AG09319 (cell line): ENCODE measurements at places on chromosomes 2 and 18.

DNA sequence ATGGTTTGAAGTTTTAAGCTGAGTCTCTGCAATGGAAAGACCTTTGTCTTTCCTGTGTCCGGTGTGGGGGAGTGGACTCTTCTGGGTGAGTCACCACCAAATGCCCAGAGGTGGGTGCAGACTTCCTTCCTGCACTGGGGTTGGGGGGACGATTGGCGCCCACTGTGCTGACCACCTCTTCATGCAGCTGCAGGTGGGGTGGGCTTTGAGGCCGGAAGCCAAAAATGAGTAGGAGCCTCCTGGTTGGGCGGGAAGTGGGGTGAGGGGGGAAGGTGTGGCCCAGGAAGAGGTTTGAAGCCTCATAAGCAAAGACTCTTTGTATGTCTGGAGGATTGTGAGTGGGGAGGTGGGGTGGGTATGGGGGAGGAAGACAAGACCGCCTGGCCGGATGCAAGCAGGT lies 27.6 kb downstream of the PAX8 start:
- no peak for DNase-seq

GRCh38 chr2:122875091-122875865 lies 1119.8 kb downstream of the TSN start:
- no peak for DNase-seq

DNA sequence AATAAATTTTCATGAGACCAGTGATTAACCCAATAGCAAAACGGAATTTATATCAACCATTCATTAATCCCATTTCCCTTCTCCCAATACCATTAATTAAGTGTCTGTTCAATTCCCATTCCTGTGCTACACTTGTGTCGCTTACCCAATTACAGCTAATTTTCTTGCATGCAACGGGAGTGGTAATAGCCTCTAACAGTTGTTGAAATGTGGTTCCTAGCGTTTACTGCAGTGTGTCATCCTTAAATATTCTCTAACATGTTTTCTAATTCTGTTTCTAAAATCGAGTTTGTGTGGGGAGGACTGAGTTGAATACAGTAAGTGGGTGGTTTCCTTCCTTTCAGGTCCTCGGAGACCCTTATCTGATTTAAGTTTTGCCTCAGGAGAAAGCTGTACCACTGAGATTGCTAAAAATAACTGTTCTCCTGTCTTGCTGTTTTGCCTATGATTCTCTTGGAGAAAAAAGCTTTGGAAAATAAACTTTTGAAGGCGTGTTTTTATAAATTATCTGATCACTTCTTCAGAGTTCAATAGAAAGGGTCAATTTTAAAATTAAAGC lies 59.3 kb upstream of the LRRTM1 start:
- no peak for DNase-seq

DNA sequence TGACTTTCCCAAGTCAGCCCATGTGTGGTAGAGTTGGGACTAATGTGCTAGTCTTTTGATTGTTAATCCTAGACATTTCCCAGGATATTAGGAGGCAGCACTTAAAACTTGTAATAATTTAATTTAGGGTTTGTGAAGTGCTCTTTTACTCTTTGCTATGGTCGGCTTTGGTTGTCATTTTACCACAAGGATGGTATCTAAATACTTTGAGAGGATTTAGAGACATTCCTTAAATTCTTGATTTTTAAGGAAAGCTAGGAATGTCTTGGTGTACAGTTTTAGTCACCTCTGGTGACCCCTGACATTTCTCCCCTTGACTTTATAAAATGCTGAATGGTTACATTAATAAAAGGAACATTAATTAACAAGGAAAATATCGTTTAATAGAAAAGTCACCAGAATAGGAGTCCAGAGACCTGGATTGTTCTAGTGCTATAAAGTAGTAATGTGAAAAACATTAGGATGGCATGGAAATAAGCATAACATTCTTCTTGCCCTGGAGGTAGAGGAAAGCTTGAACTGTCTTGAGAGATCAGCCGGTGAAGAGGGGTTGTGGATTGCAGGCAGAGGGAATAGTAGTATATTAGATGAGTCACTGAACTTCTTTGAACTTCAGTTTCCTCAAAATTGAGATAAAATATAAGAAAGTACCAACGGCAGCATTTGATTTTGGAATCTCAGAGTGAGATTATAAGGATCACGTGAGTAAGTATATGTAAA lies 209.2 kb downstream of the MCFD2 start:
- DNase-seq, result no peak

DNA sequence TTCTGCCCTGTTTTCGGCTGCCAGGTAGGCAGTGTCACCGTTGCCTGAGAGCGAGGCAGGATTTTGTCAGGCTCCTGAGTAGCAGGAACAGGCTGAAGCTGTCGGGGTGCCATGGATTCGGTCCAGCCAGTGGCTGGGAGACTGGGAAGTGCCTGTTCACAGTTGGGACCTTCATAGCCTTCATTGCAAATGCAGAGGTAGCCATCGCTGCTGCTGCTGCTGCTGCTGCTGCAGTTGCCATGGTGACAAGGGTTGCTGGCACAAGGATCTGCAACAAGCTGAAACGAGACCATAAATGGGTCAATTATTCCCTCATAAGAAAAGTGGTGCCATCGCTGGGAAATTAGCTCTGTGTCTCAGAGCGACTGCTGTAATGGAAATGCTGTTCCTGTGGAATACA lies 122.7 kb downstream of the DNER start:
- no peak for DNase-seq

DNA sequence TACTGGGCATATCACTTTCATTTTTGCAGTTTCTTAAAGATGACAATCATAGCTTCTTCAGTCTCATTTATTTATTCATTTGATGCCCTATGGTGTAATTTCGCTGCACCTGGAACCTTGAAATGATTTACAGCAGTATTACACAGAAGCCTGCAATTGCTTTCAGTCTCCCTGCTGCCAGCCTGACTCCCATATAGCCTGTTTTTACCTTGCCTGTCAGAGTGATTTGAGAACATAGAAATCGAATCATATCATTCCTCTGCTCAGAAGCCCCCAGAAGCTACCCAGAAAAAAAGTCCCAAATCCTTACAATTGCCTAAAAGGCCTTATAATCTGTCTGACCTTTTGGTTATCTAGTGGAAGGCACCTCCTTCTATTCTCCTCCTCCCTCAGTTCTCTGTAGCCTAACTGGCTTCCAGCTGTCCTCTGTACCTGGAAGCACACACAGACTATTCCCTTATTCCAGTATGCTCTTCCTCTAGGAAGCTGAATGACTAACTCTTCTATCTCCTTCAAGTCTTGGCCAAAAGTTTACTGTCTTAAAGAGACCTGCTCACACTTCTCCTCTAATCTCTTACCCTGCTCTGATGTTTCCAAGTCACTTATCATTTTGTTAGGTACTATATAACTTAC lies 12.6 kb downstream of the SCN3A start:
- DNase-seq, result no peak

DNA sequence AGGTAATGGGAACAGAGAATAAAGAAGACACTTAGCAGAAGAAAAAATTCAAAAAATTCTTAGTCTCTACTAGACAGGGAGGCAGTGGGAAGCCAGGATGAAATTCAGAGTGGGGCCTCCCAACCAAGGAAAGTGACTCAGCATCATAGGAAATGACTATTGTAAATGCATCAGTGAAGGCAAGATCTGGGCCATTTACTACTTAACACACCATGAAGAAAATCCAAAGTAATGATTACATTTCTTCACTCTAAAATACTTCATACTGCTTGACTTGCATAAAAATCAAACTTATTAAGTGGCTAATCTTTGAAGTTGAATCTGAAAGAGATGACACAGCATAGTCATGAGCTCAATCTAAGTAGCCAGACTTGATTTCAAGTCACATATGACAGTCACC lies 405.8 kb upstream of the SLC39A10 start:
- no peak for DNase-seq

DNA sequence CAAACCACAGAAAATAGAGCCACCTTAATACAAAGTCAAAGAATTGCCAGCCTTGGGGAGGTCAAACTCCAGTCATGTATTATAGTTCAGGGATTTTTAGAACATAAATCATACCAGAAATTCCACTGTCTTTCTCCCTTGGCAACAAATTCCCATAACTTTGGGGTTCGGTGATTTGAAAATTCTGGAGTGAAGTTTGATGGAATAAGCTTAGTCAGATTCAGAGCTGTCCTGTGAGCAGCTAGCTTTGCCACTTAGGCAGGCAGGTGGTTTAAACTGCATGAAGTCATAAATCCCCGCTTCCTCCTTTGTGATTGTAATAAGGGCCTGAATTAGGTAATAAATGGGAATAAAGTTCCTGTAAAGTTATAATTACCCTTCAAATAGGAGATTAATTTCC lies 457.0 kb upstream of the HNMT start:
- no peak for DNase-seq

GRCh38 chr2:12534646-12535263 lies 182.0 kb upstream of the TRIB2 start:
- peak; percentile 84 for DNase-seq

- peak; percentile 45 for DNase-seq
Observed at GRCh38 chr18:44683556-44683955, 2.9 kb downstream of the SETBP1 start.

GRCh38 chr2:226115102-226115831 lies 684.4 kb downstream of the IRS1 start:
- DNase-seq, result peak; percentile 85

DNA sequence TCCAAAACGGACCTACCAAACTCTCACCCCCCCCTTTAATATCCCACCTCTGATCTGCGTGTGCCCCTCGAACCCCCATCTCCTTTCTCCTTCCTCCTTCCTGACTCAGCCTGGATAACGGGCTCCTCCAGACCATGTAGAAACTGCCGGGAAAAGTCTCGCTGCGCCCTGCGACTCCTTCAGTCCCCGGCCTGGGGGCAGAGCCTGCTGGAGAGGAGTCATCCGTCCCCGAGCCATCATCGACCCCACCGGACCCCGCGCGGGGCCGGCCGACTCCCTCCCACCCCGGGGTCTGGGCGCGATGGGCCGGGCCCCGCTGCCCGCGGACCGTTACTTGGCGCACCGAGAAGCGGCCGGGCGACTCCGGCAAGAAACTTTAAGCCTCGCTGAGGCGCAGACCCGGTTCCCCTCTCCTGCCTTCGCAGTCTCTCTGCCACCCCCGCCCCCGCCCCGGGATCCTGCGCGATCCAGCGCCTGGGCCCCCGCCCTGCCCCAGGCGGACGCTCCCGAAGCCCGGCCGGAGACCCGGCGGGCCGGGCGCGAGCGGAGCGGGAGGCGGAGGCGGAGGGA lies 3.4 kb downstream of the ZEB2 start:
- no peak for DNase-seq

- DNase-seq, result no peak
Observed at GRCh38 chr2:175080479-175080878, 75.3 kb upstream of the CHN1 start.

- DNase-seq, result no peak
Observed at GRCh38 chr18:30106356-30106755, 936.2 kb downstream of the DSC3 start.

GRCh38 chr2:239084007-239084406 lies 236.1 kb downstream of the TWIST2 start:
- no peak for DNase-seq

DNA sequence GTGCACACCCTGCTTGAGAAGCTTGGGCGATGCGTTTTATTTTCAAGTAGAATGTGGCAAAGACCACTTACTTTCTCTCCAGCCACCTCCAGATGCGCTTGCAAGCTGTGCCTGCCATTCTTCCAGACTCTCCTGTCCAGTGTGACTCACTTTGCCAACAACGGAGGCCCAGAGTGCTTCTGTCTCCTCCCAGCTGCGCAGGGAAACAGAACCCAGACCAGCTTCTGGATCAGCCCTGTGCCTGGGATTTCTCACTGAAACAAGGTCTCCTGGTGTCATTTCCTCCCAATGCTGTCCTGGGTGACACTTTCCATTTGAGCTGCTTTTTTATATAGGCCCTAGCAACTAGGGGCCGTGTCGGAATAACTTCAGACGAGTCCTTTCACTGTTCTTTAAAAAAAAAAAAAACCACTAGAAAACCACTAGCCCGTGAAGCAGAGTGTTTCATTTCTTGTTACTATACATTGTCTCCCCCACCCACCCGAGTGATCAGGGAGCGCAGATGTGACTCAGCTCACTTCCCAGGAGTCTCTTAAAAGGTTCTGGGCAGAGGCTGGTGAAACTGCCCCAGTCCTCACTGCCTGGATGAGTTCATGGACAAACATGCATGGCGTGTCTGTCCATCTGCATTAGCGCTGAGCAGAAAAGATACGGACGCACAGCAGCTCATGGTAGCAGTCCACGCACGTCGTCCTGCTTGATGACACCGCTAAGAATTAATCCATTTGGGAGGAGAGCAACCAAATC lies 25.3 kb upstream of the RPL31 start:
- no peak for DNase-seq

DNA sequence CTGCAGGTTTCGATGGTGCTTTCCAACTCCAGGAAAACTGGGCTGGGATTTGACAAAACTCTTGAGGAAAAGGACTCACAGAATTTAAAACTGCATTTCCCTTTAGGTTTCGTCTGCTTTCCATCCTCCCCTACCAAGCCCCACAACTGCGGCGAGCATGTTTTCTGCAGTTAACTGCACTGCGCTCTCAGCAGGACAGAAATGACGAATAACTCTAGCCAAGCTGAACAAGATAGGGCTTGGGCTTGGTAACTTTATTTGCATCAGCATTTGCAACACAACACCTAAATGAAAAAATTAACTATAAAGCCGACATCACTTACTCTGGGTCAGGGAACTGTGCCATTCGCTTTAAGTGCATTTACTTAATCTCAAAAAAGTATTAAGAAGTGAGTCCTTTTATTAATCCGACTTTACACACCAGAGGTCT lies 669 bp upstream of the PIKFYVE start:
- no peak for DNase-seq

- DNase-seq, result no peak
Observed at GRCh38 chr2:79530443-79530842, 17.6 kb downstream of the CTNNA2 start.

DNA sequence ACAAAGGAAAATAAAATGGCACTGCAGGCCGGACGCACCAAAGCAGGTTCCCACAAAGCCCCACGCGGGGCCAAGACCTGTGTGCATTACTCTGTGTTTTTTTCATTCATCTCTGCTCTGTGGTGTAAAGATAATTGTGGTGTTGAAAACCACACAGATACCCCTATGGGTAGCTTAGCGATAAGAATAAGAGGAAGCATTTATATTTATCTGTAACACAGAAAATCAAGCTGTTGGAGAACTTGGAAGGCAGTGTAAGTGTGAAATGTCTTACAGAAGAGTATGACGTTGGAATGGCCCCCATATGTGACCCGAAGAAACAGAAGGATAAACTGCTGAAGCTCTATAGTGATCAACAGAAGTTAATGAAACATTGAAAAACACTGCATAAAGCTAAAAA lies 20.3 kb upstream of the MARCO start:
- no peak for DNase-seq

DNA sequence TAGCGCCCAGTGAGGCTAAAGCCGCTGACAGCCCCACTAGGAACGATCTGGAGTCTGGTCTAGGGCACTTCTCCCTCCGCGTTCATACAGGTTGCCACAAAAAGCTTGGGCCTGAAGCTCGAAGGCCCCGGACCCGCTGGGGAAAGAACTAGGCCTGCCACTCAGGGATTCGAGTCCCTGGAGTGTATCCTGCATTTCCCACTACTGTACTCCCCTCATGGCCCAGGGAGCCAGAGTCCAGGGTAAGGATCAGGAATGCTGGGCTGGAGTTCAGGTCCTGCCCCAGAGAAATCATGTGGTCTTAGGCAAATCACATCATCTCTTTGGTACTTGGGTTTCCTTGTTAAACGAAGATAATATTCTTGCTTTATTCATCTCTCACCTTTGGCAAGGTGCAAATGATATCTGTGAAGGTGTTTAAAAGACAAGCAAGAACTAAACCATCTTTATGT lies 1.4 kb upstream of the ZFP36L2 start:
- no peak for DNase-seq

GRCh38 chr18:77062518-77063003 lies 70.0 kb downstream of the MBP start:
- DNase-seq, result no peak

GRCh38 chr2:26852405-26853306 lies 4.7 kb downstream of the DPYSL5 start:
- no peak for DNase-seq

- no peak for DNase-seq
Observed at GRCh38 chr2:9032121-9032520, 28.6 kb upstream of the MBOAT2 start.
